Stimulated activated naive CD4-positive, alpha-beta T cell (primary cell): ENCODE measurements at places on chromosomes 2 and 18.
A peak's percentile ranks its signal among the peaks of the same experiment; 100 is the strongest.

DNA sequence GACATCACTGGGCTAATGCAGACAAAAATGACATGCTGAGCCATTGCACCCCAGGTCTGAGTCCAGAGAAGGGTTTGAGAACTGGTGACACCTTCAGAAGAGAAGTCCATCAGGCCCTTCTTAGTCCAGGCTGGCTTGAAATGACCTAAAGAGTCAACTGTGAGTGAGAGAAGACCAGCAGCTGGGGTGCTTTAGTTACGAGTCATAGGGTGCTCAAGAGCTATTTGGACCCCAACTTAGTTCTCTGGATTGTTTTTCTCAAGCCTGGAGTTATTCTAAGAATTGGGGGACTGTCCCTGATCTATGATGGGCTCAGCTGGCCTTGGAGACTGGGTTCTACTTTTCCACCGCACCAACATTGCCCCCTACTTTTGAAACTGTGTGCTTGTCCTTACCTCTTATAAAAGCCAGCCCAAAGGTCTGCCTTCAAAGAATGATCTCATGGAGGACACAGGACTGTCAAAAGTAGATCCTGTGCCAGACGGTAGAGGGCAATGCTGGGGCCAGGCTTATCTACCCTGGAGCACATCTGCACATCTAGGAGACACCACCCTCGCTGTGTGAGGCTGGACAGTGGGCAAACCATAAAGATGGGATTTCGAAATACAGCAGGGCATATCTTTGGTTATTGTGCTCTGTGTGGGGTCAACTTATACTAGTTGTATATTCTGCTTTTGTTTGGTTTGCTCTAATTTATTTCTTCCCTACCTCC lies 333.0 kb upstream of the SLC14A2 start:
- DNase-seq: no peak

DNA sequence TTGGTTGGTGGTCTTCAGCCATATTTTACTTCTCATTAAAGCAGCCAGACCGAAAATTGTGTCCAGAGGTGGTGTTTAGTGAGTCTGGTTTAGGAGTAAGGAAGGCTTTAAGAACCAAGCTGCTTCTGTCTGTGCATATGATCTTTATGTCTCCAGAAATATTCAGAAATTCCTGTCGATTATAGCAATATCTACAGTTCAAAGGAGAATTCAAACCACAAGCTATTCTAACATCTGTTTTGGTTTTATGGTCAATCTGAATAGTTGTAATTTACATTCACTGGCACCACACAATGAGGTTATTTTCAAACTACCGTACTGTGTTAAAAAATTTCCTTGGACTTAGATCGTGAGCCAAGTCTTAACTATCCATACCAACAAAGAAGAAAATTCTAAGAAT lies 11.3 kb downstream of the UPP2 start:
- no peak for DNase-seq

GRCh38 chr2:162732946-162733698 lies 105.4 kb downstream of the KCNH7 start:
- DNase-seq: no peak

DNA sequence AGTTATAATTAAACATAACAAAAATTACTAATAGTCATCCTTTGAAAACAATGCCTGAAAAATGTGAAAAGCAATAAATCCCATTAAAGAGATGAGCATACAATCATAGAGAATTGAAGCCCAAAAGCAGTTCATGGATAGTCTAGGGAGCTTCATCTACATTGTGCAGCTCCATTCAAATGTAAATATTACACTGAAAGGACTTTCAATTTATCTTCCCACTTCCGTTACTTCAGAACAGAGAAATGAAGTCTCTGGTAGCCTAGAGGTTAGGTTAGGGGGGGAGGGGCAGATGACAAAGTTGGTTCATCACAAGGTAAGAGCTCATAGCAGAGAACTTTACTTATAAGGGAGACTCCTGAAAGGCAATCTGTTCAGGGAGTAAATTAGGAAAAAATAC lies 126.6 kb upstream of the RGPD4 start:
- DNase-seq: no peak

- DNase-seq: no peak
Observed at GRCh38 chr2:199973703-199974102, 18.3 kb downstream of the MAIP1 start.

DNA sequence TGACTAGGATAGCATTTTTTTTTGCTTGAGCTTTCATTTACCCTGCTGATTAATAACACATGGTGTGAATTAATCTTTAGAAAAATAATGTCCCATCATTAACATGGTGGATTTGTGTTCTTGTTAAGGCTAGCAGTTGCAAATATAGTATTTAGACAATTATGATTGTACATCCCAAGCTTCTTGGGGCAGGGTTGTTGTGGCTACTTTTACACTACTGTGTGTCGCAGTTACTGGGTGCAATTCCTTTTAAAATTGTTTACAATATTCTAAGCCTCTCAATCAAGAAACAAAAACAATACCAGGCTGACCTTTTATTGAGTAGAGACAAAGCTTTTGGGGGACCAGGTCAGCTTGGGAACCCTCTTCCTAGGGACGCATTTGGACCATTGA lies 2.5 kb downstream of the FMNL2 start:
- no peak for DNase-seq

- DNase-seq: no peak
Observed at GRCh38 chr2:85741833-85742455, 11.8 kb upstream of the ATOH8 start.

DNA sequence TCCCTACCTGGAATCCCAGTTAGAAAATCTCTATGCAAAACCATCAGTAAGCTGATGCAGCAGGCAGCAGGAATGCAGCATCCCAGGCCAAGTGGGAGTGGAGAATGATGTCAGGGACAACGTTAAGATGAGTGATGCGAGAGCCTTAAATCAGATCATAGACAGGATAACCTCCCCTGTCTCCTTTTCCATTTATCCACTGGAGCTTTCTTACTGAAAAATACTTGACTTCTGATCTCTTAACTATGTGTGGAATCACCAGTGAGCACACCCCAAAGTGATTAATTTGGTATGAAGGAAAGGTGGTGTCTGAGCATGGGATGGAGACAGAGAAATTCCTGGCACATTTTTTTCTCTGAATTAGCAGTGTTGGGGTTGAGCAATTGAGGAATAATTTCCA lies 98.0 kb downstream of the RND3 start:
- no peak for DNase-seq

- no peak for DNase-seq
Observed at GRCh38 chr2:238747114-238747513, 100.8 kb upstream of the TWIST2 start.

DNA sequence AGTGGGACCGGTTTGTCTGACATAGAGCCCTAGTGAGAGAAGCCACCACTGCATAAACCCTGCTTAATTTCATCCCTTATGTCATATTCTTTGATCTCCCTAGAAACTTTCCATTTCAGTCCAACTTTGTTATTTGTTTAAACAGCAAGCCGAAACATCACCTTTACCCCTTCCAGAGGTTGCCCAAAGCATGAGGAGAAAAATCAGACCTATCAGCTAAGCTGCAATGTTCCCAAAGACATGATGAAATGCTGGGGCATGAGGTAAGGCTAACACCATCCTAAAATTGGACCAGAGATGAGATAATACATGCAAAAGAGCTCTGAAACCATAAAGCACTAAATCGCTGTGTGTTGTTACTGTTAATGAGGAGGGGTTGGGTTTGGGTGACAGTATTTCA lies 447.9 kb upstream of the ACVR2A start:
- no peak for DNase-seq

GRCh38 chr2:168525716-168526446 lies 69.8 kb downstream of the CERS6 start:
- DNase-seq: no peak

- no peak for DNase-seq
Observed at GRCh38 chr2:195595825-195596224, 61.2 kb upstream of the SLC39A10 start.

- DNase-seq: no peak
Observed at GRCh38 chr2:23554054-23554697, 169.2 kb downstream of the KLHL29 start.

DNA sequence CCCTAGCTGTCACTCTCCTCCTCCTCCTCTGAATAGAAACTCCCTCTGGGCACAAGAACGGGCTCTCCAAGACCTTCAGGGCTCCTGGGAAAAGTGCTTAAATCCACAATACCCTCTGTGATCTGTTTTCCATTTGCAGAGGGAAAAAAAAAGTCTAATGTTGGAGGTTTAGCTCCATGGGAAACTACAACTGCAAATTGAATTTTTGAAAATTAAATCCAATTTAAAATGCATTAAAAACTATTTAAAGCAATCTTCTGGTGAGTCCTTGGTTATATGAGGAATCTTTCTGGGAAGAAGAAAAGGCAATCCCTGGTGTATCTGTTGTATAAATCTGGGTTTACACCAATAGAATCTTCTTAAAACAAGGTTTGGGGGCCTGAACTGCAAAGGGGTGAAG lies 64.3 kb downstream of the NCKAP5 start:
- no peak for DNase-seq

DNA sequence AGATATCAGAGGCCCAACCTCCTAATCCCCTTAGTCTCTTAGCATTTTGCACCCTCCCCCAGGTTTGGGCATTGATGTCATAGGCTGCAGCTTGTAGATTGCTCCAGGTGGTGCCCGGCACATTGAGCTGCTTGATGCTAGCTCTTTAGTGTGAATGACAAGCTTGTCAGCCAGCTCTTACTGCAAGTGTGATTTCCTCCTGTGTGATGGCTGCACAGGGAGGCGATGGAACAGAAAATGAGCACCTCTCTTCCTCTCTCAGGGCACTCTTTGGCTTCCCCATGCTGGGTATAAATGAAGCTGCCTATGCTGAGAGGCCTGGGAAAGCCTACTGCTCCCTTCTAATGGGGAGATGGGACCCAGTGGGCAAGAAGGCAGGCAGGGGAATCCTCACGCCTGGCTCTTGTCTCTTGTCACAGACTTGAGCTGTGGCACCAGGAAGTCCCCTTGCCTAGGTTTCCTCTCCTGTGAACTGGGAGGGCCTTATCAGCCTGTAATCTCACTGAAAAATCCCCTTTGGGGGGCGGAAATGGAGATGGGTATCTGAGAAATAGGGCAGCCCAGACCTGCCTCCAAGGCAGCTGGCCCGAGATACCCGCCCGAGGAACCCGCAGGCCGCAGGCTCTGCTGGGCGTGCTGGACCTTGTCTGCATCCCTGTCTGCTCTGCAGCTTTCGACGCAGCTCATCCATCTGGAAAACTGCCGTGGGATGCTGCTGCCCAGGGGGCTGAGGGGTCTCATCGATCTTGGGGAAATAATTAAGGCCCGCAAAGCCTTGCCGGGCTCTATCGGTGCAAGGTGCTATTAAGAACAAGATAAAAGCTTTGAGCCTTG lies 163.5 kb upstream of the CXCR4 start:
- DNase-seq: peak; percentile 45

- no peak for DNase-seq
Observed at GRCh38 chr2:12719400-12720277, 2.9 kb downstream of the TRIB2 start.

- no peak for DNase-seq
Observed at GRCh38 chr2:197461057-197461456, 7.7 kb downstream of the COQ10B start.

DNA sequence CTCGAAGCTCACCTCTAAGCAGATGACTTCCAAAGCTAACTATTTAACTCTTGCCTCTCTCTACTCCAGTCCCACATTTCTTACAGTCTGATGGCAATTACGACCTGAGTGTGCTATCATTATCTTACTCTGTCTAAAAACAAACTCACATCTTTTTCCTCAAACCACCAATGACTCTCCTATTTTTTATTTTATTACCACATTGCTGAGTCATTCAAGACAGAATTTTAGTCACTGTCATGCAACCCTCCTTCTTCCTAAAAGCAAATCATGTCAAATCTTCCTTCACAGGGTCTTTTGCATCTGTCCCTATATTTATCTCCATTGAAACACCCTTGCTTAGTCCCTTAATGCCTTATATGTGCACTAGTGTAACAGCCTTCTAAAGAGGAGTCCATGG lies 34.6 kb upstream of the C2orf15 start:
- DNase-seq: no peak

GRCh38 chr18:44833786-44834185 lies 153.1 kb downstream of the SETBP1 start:
- DNase-seq: no peak

GRCh38 chr18:61605376-61606067 lies 272.3 kb downstream of the CDH20 start:
- no peak for DNase-seq

GRCh38 chr2:234544659-234545611 lies 48.1 kb upstream of the ARL4C start:
- peak; percentile 55 for DNase-seq

GRCh38 chr2:220736778-220737177 lies 835.3 kb downstream of the EPHA4 start:
- no peak for DNase-seq

DNA sequence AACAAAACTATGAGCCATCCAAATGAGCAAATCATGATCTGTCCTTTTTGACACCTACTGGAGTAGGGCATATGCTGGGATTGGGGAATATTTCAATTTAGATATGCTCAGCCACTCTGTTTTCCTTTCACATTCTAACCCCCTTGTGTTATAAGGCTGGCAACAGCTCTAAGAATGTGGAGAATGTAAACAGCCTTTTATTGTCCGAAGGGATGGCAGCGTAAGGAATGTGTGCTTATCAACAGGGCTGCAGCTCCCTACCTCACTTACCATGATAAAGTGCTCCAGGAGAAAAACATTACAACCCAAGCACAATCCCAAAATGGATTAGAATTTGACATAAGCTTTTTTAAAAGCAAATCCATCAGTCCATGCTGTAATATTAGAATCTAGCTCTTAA lies 2.2 kb downstream of the NXPH2 start:
- no peak for DNase-seq

- no peak for DNase-seq
Observed at GRCh38 chr2:23653326-23653725, 268.3 kb downstream of the KLHL29 start.
